Mucosa of gallbladder (tissue), 1 donor: ENCODE measurements at places on chromosomes 12 and 14. TPM values are rescaled to one million over a fixed set of nuclear protein-coding genes. Genes with fewer than 3 reads are reported as not detected.

DNA sequence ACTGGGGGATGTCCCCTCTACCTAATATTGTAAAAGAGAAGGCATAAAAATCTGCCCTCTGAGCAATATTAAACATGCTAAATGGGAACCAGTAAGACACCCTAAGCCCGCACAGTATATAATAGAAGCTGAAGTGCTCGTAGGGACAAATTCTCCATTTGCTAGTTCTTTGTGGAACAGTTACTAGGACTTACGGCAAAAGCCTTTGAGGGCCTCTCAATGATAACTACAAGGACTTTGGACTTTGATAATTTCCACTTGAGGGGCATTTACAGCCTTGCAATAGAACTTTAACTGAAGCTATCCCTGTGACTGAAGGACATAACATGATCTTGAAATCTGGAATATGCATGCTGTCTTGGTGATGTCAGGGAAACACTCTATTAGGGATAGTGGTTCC is 111.5 kb upstream of the IFNG-AS1 start:
- no peak for DNase-seq

DNA sequence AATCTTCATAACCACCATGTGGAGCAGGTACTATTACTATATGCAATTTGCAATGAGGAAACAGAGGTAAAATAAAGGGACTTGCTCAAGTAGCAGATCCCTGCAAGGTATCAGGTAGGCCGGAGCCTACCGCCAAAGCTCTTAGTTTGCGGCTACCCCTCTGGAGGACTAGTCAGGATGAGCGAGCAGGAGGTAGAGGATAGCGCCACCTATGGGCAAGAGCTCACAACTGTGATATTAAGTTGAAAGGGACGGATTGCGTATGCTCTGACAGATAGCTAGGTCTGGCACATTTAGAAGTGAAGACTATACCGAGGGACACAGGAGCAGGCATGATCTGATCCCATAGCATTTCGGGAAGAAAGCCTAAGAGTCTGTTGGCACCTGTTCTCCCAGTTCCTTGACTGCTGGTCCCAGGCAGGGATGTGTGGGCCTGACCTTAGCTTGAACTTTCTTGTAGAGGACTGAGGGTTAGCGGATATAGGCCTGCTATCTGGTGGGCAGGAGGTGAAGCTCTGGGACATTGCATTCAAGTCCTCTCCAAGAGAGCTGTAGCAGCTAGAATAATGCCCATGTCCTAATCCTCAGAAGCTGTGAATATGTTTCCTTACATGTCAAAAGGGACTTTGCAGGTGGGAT is 48.0 kb downstream of the SLC17A8 start:
- no peak for DNase-seq

DNA sequence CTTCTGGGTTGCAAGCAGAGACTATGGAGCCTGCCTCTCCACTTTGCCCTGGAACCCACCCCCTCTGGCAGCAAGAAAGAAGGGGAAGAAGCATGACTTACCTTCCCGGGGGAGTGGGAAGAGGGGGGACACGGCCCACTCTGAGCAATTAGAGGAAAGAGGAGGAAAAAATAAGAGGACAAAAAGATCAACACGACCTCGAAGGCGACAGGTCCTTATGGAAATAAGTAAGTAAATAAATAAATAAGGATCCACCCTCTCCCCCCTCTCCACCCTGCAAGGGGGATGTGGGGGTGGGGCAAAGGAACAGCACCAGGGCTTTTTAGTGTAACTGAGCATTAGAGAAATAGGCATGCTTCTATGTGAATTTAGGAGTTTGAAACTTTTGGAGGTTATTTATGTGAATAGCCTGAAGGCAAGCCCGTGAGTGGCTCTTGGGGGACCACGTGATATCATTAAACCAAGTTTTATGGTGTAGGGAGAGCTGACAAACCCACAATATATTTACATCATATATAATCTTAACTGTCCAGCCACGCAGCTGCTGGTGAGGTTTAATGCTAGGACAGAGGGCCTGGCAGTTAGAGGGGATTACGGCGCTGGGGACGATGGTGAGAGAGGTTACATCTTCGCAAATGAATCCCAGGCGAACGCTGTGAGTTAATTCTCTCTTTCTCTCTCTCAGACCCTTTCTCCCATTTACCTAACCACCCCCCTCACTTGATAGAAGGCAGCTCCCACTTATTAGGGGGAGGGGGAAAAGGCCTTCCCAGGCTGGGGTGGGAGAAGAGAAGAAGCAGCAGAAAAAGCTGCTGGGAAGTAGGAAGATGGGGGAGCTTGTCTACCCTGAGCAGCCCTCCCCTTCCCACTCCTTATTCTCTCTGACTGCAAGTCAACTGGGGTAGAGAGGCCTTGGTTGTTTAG is 4.8 kb downstream of the HOXC5 start:
- no peak for DNase-seq

DNA sequence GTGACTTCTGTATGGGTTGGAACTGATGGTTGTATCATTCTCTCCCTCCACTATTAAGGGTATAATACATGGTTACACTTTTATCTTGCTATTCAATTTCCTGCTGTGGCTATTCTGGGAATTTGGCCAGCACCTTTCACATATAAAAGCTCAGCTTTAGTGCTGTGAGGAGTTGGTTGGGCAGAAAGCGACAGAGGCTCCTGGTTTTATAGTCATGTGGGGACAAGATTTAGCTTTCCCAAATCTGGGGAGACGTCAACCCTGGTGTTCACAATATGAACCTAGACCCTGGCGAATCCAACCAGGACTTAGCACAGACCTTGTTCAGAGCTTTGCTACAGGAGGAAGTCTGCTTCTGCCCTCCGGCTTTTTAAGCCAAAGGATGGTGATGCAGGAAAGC is 36.5 kb downstream of the FOS start:
- DNase-seq, result peak; percentile 54

GRCh38 chr12:47903151-47903611 is 1.6 kb downstream of the VDR start:
- peak; percentile 39 for DNase-seq

DNA sequence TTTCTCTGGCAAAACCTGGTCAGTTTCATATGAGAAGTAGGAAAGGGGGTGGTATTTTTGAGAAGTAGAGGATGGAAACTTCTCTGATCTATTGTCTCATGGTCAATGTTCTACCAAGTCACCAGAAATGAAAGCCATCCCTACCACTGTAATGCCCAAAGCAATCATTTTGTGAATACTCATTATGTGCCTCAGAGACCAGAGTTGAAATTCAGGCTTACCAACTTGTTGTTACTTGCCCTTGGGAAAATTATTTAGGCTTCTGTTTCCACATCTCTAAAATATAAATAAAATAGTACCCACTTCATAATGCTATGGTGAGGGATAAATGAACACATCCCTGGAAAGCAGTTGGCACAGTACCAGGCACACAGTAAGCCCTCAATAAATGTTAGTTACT is 723.7 kb upstream of the TBX3 start:
- no peak for DNase-seq

DNA sequence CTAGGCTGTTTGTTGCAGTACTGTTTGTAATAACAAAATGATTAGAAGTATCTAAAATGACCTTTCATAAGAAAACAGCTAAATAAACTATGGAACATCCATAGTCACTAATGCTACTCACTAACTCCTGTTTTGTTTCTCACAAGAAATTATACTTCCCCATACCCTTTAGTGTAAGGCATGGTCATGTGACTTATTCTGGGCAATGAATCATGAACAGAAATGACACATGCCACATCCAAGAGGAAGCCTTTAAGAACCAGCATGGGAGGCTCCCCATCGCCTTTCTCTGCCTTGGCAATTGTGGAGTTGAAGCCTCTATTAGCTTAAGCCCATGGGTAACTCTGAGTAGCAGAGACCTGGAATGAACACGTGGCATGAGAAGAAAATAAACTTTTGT is 49.3 kb downstream of the KSR2 start:
- DNase-seq, result no peak

GRCh38 chr12:71693126-71693525 is 7.2 kb downstream of the TMEM19 start:
- no peak for DNase-seq

DNA sequence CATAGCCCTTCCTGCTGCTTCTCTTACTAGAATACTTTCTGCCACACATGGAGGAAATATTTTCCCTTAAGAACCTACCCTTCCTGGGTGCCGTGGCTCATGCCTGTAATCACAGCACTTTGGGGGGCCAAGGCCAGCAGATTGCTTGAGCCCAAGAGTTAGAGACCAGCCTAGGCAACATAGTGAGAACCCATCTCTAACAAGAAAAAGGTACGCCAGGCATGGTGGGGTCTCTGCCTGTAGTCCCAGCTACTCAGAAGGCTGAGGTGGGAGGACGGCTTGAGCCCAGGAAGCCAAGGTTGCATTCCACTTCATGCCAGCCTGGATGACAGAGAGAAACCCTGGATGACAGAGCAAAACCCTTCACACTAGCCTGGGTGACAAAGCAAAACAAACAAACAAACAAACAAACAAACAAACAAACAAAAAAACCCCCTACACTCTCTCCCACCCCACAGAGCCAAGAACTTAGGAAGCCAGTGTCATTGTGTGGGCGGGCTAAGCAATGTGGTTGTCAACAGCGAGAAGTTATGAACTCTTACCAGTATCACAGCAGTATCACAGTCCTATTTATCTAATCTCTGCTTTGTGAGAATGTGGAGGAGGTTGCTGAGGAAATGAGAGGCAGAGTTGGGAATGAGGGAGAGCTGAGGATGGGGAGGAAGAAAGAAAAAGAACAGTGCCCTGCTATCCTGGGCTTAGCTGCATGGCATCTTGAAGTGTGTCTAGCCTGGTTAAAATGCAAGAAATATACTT is 53.8 kb upstream of the CLEC14A start:
- DNase-seq, result no peak

DNA sequence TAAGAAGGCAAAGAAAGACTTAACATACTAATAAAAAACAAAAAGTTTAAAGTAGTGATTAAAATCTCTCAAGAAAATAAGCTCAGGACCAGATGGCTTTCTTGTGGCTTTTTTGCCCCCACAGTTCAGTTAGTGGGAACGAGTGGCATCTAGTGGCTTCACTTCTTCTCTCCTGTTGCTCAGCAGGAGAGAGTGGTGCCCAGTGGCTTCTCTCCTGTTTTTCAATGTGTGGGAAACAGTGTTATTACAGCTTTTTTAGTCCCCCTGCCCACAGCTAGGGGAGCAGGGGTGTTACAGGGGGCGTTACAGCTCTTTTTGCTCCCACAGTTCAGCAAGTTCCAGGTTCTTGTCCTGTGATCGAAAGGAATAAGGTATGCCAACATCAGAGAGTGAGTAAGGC is 135.2 kb downstream of the RERGL start:
- no peak for DNase-seq

GRCh38 chr12:128711486-128711885 is 112.3 kb downstream of the SLC15A4 start:
- DNase-seq, result no peak

GRCh38 chr12:101204602-101205304 is 5.3 kb downstream of the SLC5A8 start:
- DNase-seq, result no peak

- DNase-seq, result no peak
Observed at GRCh38 chr12:126960221-126960620, 1306.7 kb upstream of the TMEM132C start.

Gene HOXC6
- total RNA-seq, result 0.26 TPM

Gene NPFF
- total RNA-seq, result not detected

Gene GPR84
- total RNA-seq, result 1.8 TPM

Gene PMCH
- not detected for total RNA-seq

Gene ANKRD52
- total RNA-seq, result 64.6 TPM

Gene KCNK10
- total RNA-seq, result 0.60 TPM

Gene ATG14
- 9.1 TPM for total RNA-seq

Gene PDE3A
- 8.5 TPM for total RNA-seq
